Vagina (tissue), 2 donors: ENCODE measurements at places on chromosomes 13 and 19.

- DNase-seq = no peak
These were observed 89.5 kb downstream of the SLC7A1 start for GRCh38 chr13:29505950-29506349.

GRCh38 chr19:19262190-19263057 is 10.7 kb downstream of the TM6SF2 start:
- no peak for DNase-seq

DNA sequence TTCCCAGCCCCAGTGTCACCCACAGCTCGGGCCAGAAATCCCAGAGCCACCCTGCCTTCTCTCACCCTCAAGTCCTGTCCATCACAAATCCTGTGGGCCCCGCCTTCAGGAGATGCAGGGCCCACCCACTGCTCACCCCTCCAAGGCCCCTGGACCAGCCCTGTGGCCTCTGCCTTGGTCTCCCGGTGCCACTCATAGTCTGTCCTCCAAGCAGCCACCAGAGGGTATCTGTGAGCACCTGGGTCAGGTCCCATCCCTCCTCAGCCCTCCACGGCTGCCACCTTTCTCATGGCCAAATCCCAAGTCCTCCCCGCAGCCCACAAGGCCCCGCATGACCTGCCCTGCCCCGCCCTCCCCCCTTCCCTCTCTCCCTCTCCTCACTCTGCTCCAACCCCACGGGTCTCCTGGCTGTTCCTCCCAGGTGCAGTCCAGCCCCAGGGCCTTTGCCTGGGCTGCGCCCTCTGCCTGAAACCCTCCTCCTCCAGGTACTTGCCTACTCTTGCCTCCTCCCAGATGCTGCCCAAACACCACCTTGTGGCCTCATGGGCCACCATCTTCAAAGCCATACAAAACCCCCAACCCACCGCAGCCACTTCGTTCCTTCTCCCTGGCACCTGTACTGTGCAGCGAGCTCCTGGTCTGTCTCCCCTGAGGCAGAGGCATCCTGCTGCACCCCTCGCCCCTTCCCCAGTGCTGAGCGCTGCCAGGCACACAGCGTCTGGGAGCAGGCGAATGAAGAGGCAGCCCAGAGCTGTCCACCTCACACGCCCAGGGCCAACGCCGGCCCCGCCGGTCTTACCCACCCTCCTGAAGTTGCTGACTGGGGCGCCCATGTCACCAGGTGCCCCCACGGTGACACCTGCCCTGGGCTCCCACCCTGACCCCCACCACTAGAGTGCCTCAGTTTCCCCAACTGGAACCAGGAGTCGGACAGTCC is 13.2 kb upstream of the UQCR11 start:
- DNase-seq = no peak

DNA sequence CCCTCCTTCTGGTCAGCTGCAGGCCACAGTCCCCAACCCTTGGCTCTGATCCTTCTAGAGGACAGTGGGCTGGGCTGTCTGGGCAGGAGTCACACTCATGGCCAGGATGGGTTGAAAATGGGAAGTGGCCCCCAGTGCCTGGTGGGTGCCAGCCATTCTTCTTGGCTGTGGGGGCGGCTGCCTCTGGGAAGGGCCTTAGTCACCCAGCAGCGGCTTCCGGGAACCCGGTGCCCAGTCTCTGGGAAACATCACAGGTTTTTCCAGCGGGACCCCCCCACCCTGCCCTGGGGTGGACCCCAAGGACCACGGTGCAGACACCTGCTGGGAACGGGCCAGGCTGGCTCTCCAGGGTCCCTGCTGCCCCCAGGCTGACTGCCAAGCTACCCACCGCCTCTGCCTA is 27.3 kb upstream of the SLC7A10 start:
- no peak for DNase-seq

DNA sequence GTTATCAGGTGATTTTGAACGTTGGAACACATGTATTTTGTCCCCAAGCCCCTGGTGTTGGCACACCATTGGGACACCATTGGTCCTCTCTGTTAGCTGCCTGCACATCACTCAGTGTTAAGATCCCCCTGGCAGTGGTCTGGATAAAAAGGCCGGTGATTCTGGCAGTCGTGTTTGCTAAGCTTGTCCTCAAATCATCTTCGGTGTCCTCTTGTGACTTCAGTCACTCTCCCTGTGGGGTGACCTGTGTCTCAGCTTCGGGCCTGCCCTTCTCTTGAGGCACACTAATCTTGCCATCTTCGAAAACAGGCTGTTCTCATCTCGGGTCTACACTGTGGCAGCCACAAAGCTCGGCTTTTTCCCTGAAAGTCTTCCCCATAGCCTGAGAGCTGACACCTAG is 127.1 kb downstream of the ZIC5 start:
- no peak for DNase-seq

GRCh38 chr19:55619286-55619685 is 5.1 kb downstream of the ZNF784 start:
- no peak for DNase-seq

DNA sequence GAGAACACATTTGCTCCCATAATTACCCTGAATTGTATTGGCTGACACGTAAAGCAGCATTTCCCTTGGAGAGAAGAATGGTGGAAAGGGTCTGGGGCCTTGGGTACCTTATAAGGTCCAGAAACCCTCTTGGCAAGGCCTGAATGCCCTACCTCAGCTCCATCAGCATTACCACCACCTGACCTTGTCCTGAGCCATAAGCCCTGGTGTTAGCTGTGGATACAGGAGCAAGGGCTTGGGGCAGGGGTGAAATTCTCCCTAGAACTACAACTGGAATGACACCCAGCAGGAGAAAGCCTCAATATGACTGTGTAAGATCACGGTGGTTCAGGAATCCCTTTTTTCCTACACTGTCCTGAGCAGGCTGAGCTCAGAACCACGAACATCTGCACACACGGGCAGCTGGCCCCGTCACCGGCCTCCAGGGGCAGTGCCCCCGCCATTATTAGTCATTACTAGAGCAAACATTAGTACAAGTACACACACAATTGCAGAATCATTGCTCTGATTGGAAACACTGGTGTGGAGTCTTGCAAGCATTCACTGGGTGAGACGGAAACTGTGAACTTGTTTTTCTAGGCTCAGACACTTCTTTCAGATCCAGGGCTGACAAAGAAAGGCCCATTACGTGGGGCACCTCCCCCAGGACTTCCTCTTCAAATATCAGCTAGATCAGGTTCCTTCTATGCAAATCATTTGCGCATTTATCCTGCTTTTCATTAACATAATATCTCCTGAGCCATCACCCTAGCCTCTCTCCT is 26.8 kb upstream of the MTIF3 start:
- DNase-seq = peak; percentile 37

DNA sequence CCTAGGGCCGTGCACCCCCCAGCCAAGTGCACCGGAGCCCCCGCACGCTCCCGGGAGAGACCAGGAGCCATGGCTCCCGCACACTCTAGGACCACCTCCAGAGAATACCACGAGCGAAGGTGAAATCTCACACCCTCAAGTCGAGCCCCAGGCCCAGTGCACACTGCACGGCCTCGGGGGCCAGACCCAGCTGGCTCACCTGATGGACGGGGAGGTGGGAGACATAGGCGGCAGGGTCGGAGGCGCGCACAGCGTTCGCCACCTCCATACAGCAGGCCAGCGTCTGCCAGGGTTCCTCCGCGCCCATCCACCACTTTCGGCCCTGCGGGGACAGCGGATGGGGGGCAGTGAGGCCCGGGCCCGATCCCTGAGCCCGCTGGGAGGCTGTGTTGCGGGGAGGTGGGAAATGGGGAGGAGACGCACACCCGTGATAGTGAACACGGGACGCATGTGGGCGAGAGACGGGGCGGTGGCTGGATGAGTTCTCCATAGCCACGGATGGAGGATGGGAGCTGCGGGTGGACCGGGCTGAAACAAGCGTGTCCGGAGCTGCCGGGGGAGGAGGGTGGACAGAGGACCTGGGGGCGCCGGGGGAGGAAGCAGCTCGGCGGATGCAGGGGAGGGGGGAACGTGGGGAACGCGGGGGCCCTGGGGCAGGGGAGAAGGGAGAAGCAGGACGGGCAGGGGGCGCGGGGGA is 13.0 kb downstream of the POLRMT start:
- DNase-seq = no peak

- no peak for DNase-seq
These were observed 89.4 kb upstream of the RAP2A start for GRCh38 chr13:97344265-97345175.

- no peak for DNase-seq
These were observed 28.8 kb downstream of the ACTN4 start for GRCh38 chr19:38676023-38676877.

DNA sequence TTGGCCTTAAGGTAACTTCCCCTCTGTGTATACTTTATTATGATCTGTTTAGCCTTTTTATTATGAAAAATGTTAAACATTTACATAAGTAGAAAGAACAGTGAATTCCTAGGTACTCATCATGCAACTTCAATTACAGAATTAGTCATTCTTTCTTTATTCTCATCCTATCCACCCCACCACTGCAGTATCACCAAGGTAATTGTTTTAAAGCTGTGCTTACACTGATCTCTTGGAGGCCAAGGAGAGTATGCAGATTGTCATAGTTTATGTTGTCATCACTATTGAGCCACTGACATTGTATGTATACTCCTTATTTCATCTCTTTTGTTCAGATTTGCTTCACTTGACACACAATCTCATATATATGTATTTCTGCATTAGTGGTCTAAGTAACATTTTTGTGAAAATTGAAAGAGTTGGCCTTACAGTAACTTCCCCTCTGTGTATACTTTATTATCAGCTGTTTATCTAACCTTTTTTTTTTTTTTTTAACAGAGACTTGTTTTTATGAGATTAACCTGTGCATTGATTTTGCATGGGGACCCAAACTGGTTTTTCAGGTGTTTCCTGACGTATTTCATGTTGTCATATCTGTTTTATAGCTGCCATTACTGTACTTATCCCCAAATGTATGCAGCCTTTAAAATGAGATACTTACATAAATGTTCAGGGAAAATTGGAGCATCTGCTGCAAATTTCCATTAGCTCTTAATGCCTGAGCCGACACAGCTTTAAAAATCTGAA is 4.5 kb downstream of the ZNF507 start:
- no peak for DNase-seq

DNA sequence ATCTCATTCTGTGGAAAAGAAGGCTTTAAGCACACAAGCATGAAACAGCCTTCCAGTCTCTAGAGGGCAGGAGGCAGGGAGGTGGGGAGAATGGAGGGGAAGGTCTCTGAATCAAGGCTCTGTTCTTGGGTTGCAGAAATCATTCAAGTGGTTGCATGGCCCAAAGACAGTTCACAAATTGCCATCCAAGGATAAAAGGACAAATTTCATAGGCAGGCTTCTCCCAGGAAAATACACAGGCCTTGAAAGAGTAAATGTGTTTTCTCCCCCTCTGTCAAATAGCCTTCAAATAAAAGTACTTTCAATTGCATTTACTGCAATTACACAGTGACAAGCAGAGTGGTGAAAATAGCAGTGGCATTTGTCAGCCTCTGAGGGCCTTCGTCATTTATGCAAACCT is 450.8 kb downstream of the DCT start:
- no peak for DNase-seq

- no peak for DNase-seq
These were observed 26.0 kb downstream of the CERS1 start for GRCh38 chr19:18869781-18870530.

DNA sequence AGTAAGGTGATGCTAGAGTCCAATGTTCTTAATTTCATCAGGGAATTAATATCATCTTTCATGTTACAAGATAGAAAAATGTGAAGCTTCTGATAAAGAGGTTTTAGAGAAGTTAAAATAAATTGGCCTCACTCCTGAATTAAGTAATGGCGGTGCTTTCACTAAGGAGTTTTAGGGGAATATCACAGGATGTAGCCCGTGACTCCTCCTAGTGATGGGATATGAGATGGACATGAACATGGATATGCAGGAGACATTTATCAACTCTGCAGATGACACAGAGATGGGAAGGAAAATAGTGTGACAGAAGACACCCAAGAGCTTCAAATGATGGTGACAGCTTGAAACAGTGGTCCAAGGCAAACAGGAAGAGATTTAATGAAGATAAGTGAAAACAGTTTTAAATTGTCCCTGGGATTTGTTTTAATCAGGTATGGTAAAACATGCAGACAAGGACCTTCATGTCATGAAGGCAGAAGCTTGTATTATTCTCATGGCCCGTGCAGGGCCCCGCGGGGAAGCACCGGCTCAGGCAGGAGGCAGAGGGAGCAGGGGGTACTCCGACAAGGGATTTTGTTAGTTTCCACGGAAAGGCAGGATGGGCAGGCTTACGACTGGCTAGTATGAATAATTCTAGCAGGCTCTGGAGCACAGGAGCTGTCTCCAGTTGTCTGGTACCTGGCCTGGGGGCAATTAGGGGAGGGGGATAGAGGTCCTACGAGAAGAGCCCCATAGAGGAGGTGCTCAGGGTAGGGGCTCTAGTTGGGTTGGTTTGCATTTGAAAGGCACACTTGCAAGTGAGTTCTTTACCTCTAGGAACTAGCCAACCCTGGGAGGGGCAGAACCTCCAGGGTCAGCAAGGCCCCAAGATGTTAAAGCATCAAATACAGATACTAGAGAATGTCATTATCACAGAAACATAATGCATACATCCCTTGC is 38.7 kb upstream of the FARP1 start:
- DNase-seq = no peak

GRCh38 chr13:42214446-42214845 is 57.5 kb upstream of the AKAP11 start:
- no peak for DNase-seq

DNA sequence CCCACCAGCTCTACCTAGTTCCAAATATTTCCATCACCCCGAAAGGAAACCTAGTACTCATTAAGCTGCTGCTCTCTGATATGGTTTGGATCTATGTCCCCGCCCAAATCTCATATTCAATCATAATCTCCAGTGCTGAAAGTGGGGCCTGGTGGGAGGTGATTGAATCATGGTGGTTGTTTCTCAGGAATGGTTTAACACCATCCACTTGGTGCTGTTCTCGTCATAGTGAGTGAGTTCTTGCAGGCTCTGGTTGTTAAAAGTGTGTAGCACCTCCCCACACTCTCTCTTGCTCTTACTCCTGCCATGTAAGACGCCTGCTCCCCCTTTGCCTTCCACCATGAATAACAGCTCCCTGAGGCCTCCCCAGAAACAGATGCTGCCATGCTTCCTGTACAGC is 43.4 kb upstream of the MED4 start:
- no peak for DNase-seq

- DNase-seq = no peak
These were observed 13.6 kb upstream of the FCHO1 start for GRCh38 chr19:17737690-17738153.
